ENCODE measurements at places on chromosomes 12 and 14. TPM values are rescaled to one million over a fixed set of nuclear protein-coding genes. Genes with fewer than 3 reads are reported as not detected.

DNA sequence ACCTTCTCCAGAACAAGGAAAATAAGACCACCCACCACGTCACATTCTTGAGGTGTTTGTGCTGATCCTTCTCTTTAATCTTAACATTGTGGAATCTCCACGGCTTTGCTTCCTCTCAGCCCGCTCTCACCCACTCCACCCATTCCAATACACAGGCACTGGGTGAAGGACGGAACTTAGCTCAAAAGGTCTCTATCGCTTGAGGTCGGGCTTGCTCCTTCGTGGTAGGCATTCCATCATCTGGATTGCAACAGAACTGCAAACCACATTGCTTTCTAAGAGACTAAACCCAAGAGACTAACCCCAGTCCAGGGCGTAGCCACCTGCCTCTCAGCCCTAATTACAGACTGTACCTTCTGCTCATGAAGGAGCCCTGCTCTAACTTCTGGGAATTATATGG is 24.0 kb upstream of the MDM2 start:
- H3K27me3 ChIP-seq: no peaks in the 10 kb centered on the region
- no peak overlapping the region for H3K4me3 ChIP-seq
- H3K27ac ChIP-seq: no peak overlapping the region
- DNase-seq: no peak
- no peaks in the 10 kb centered on the region for H3K36me3 ChIP-seq

DNA sequence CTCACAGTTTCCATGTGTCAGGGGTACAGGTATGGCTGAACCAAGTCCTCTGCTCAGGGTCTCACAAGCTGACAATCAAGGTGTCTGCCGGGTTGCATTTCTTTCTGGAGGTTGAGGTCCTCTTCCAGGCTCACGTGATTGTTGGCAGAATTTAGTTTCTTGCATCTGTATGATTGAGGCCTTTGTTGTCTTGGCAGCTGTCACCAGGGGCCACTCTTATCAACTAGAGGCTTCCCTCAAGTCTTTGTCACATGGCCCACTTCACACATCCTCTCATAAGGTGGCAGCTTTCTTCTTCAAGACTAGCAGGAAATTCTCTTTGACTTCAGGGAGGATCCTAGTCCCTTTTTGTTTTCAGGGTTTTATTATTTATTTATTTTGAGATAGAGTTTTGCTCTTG is 46.0 kb upstream of the FOS start:
- H3K4me3 ChIP-seq: no peak overlapping the region
- H3K27me3 ChIP-seq: no peaks in the 10 kb centered on the region
- H3K36me3 ChIP-seq: no peaks in the 10 kb centered on the region
- peaks cover 18% of the 10 kb centered on the region for H3K4me1 ChIP-seq
- DNase-seq: no peak
- H3K27ac ChIP-seq: no peak overlapping the region

KIF5A gene
- 224 TPM for polyA plus RNA-seq

- no peaks in the 10 kb centered on the region for H3K27me3 ChIP-seq
- no peak overlapping the region for H3K4me3 ChIP-seq
- no peaks in the 10 kb centered on the region for H3K4me1 ChIP-seq
- H3K36me3 ChIP-seq: no peaks in the 10 kb centered on the region
These were observed 207.7 kb downstream of the FUT8 start for GRCh38 chr14:65620195-65620594.

CREBL2 gene
- 27.8 TPM for polyA plus RNA-seq

GRCh38 chr12:22626406-22626805 is 1.4 kb downstream of the ETNK1 start:
- H3K36me3 ChIP-seq: no peaks in the 10 kb centered on the region
- peaks cover 9% of the 10 kb centered on the region for H3K4me1 ChIP-seq
- H3K4me3 ChIP-seq: peak overlapping the region; percentile 99
- H3K27ac ChIP-seq: peak overlapping the region; percentile 97

DNA sequence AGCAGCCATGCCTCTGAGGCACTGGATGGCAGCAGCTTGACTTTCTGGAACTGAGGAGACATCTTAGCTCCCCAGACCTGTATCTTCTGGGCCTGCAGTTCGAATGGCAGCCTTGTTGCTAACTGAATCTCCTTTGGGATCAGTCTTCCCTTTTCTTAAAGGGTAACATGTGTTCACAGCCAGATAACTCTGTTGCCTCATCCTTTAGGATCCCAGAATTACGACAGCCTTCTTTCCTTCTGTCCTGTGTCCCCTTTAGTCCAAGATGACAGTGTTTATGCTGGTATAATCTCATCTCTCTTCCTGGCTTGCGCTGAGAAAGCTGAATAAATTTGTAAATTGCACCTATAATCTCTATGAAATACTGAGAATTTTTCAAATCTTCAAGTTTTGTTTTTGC is 9.1 kb upstream of the ERC1 start:
- H3K4me1 ChIP-seq: no peaks in the 10 kb centered on the region
- no peaks in the 10 kb centered on the region for H3K36me3 ChIP-seq
- H3K27me3 ChIP-seq: no peaks in the 10 kb centered on the region
- H3K27ac ChIP-seq: no peak overlapping the region
- H3K4me3 ChIP-seq: no peak overlapping the region

All from spinal cord (tissue), 10 donors.